Chondrocyte (in vitro differentiated cells): ENCODE measurements at places on chromosomes 2 and 18. TPM values are rescaled to one million over a fixed set of nuclear protein-coding genes. Genes with fewer than 3 reads are reported as not detected.

DNA sequence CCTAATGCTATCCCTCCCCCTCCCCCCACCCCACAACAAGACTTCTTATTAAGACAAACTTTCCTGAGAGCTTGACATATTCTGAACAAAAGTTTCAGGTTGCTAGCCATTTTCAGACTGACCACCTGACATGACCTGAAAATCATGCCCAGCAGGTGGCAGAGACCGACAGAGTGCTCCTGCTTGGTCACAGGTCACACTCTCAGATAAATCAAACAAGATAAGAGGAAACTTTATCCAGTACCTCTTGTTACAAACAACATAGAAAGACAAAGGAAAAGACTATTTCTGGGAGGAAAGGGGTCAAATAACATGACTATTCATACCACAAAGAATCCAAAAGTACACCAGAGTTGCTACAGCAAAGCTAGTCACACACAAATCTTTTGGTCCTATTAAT, 107.4 kb downstream of the TMEM200C start:
- DNase-seq = no peak
- H3K4me1 ChIP-seq = no peaks in the 10 kb centered on the region

Gene THSD7B
- total RNA-seq = not detected in 3 replicates

Gene SLC20A1
- 62.2 to 94.5 TPM (median 63.0 TPM) in 3 replicates for total RNA-seq

DNA sequence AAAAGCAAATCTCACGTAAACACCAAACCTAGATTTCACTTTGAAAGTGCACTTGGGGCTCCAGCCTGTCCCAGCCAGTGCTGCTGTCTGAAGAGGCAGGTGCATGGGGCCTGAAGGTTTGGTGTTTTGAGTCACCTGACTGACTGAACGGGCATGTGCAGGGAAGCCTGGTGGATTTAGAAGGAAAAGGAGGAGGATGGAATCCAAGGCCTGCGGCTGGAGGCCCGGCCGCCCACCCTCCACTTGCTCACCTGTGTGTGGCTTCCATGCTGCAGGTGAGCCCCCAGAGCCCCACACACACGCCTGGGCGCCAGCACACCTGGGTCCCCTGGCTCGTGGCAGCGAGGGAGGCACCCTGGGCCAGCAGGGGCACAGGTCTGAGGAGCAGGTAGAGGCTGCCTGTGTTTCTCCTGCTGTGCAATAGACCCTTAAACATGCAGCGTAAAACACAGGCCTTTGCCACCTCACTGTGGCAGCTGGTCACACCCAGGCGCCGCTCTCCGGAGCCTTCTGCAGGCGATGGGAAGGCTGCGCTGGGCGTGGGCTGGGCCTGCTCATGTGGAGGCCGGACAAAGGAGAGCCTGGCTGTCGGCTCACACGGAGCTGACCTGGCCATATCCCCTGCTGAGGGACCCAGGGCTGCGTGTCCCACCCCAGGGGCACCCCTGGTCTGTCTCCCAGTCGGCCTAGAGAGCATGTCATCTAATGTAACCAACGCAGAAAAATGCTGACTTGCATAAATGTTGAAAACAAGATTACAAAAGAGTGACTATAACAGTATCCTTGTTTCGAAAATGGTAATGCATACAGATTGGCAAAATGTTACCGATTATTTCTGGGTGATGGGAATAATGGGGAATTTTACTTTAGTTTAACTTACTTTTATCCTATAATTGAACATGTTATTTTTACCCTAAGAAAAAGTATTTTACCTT, 71.3 kb downstream of the TMEM18 start:
- H3K4me3 ChIP-seq = no peak overlapping the region
- H3K27ac ChIP-seq = no peak overlapping the region

DNA sequence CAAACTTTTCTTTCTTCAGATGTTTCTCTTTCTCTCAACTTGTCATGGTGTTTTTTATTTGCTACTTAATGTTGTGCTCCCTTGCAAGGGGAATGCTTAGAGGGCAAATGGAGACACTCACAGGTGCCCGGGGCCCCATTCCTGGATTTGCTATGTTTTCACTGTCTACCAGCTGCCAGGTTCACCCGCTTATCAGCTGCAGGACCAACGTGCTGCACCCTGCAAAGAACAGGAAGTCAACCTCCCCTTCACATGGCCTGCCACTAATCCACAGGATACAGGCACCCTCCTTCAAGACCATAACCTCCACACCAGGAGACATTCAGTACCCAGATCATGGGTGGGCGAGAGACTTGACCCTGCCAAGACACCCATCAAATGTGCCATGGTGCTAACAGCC, 237.6 kb upstream of the STON1 start:
- no peak for DNase-seq
- H3K27ac ChIP-seq = no peak overlapping the region
- no peaks in the 10 kb centered on the region for H3K36me3 ChIP-seq
- no peaks in the 10 kb centered on the region for H3K27me3 ChIP-seq
- no peaks in the 10 kb centered on the region for H3K4me1 ChIP-seq
